Ecto neural progenitor cell (in vitro differentiated cells): ENCODE measurements at places on chromosomes 16 and 17.

DNA sequence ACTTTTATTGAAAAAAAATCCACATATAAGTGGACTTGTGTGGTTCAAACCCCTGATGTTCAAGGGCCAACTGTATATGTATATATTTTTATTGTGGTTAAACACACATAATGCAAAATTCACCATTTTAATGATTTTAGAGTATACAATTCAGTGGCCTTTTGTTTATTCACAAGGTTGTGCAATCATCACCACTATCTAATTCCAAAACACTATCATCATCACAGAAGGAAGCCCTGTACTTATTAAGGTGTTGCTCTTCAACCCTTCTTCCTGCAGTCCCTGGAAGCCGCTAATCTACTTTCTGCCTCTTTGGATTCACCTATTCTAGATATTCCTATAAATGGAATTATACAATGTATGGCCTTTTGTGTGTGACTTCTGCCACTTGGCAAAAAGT lies 23.0 kb downstream of the MAP2K6 start:
- DNase-seq: no peak

DNA sequence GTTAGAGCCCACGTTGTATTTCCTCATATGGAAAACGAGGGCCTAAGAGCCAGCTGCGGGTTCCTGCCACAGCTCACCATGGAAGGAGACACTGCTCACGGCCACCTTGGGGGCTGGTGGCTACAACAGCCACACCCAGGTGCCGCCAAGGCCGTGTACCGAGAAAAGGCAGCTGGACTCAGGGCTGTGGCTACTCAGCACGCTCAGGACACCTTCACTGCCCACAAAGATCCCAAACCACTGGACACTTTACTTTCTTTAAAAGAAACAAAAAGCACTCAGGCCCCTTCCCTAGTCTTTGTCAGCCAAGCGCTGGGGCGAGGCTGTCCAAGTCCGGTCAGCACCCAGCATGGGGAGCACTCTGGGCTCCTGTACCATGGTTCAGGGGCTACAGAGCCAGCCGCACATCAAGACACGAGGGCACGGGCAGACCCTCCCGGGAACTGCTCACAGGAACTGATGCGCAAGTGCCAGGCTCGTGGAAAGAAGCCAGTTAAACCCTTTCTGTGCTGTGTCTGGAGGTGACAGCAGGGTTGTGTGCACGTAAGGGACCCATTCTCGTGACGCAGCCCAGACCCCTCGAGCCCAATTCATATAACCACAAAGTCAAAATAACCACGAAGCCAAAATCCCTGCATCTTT lies 18.5 kb downstream of the SLC16A3 start:
- DNase-seq: no peak

- no peak for DNase-seq
These were observed 48.7 kb downstream of the SF3B3 start for GRCh38 chr16:70572050-70572925.

- DNase-seq: no peak
These were observed 20.9 kb downstream of the FCSK start for GRCh38 chr16:70475054-70475871.

- DNase-seq: no peak
These were observed 130.8 kb downstream of the SDK2 start for GRCh38 chr17:73513426-73513825.
